ENCODE measurements at places on chromosomes 5 and 9. TPM values are rescaled to one million over a fixed set of nuclear protein-coding genes. Genes with fewer than 3 reads are reported as not detected.

Gene MARCOL
- not detected for total RNA-seq

Gene PCYOX1L
- 12.1 TPM for total RNA-seq

Gene IL5
- total RNA-seq = not detected

Gene GKAP1
- 5.4 TPM for total RNA-seq

Gene TSSK1B
- not detected for total RNA-seq

Gene ESM1
- total RNA-seq = 411 TPM

Gene PCDHA8
- under 0.01 TPM for total RNA-seq

Gene GDA
- not detected for total RNA-seq

Gene CTXN3
- not detected for total RNA-seq

Gene RXRA
- total RNA-seq = 17.2 TPM

Gene PDZD2
- 4.0 TPM for total RNA-seq

Gene ADAM19
- 20.5 TPM for total RNA-seq

Gene NEUROG1
- total RNA-seq = not detected

Gene SLC2A8
- 7.6 TPM for total RNA-seq
